CD4-positive, alpha-beta T cell treated with Interferon alpha-2 for 1 hour (primary cell): ENCODE measurements at places on chromosomes 12 and 14.

DNA sequence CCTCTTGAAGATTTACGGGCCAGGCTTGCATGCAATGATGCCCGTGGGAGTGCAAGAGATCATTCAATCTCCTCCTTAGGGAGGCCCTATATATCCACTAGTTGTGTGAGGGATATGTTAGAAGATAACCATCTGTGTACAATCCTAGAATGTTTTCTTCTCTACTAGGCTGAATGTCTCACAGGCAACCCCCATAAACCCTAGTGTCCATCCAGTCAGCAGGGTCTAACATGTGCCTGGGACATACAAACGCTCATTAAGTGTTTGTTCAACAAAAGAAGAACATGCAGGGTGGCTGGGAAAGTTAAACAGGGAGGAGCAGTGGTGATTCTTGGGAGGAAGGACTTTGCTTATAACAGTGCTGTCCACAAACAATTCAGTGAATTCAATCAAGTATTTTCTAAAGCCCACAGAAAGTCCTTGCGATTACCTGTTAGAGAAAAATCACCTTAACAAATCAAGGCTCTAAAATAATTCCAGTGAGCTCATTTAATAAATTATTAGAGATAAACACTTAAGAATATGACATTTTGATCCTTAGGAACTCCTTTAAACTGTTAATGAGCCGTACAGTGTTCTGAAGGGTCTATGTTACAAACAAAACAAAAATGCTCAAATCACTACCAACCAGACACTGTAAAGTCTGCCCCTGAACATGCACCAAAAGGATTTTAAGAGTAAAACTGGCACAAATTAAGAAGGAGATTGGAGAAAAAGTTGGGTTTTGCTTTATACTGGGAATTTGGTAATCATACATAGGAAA lies 96.6 kb upstream of the FERMT2 start:
- no peak for DNase-seq

GRCh38 chr12:71810921-71811320 lies 28.6 kb upstream of the TBC1D15 start:
- no peak for DNase-seq

DNA sequence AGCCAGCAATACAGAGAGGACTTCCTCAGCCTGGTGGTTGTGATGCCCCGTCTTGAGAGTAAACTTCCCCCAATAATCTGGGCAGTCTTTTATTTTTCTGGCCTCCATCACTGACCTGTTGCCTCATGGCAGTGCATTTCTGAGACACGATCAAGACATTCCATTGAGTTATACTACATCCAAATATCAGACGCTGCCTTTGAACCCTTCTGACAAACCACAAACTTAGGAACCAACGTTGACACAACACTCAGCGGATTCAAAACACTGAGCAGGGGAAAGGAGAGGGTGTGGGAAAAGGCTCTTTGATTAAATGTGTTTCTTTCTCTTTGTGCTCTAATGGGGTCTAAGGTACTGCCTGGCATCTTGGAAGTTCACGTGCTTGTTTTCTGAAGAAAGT lies 100.7 kb upstream of the TBX5 start:
- DNase-seq: no peak

DNA sequence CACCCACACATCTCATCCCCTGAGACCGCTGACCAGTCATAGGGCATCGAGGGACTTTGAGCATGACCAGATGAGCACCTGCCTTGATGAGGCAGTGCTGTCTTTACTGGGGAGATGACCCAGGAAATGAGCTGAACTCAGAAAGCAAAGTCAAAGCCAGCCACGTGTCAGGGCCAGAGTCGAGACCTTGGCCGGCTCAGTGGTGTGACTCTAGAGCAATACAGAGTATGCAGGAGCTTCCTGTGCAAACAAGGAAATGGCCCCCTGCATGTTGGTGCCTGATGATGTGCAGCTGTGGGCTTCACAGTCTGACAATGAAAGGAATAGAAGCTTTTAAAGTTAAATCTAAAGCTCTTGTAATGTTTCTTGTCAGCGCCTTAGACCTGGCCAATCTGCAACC lies 332.9 kb downstream of the PCNX1 start:
- DNase-seq: no peak

- no peak for DNase-seq
These were observed 886 bp upstream of the PRICKLE1 start for GRCh38 chr12:42590330-42590934.

DNA sequence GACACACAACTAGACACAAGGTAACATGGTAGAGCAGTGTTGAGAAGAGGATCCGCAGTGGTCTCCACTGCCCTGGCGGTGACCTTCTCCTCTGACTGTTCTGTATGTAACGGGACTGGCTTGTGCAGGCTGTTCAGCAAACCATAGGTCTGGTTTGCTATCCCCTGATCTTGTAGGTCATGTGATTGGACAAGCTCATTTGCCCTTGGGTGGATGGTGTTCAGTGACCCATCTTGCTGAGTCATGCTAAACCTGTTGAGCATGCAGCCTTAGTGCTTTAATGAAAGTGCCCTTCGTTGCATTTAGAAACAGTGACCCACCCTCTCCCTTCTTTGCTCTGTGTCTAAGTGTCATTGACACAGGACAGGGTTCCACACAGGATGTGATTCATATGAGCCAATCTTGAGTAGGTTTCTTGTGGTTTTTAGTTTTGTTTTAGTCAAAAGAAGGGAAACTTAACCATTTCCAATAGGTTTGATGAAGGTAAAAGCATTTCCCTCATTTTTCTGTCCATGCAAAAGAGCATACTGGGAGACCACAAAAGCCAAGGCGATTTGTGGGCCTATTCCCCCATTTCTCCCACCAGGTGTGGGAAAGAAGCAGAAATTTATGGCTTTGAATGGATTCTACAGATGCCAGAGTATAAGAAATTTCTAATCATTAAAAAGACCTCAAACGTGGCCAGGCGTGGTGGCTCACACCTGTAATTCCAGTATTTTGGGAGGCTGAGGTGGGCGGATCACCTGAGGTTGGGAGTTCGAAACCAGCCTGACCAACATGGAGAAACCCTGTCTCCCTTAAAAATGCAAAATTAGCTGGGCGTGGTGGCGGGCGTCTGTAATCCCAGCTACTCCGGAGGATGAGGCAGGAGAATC lies 32.6 kb upstream of the HIF1A start:
- peak; percentile 75 for DNase-seq

DNA sequence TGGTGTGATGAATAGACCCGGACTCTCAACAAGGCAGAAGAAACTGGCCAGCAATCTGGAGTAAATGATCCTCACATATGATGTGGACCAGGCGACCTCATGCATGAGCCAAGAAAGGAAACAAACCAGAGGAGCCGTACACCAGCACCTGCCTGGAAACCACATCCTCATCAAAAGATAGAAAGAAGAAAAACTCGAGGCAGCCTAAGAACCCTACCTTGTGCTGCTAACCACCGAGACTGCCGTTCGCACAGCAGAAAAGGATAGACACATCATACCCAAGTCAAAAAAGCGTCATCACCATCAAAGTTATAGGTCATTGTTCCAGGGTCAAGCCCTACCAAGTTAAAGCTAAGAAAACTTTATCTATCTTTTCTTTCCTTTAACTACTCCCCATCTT lies 66.7 kb downstream of the RESF1 start:
- peak; percentile 51 for DNase-seq

DNA sequence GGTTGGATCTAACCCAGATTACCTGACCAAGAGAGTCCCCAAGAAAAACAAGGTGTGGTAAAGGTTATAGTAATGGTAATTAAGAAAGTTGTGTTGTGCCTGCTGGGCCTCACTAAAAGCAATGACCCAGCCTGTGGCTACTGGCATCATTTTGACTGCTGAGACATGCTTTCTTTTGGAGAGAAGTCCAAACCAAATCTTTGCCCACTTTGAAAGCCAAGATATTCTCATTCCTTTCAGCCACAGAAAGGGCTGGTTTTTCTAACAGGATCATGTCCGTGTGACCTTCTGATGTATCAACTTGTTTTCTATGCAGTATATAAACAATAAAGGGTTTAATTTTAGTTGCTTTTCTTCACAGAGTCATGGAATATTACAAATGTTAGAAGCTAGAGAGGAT lies 388.6 kb downstream of the RAD51B start:
- no peak for DNase-seq

- DNase-seq: no peak
These were observed 30.3 kb upstream of the TTC7B start for GRCh38 chr14:90846511-90846910.

GRCh38 chr12:101761350-101761749 lies 22.1 kb upstream of the SYCP3 start:
- DNase-seq: no peak

DNA sequence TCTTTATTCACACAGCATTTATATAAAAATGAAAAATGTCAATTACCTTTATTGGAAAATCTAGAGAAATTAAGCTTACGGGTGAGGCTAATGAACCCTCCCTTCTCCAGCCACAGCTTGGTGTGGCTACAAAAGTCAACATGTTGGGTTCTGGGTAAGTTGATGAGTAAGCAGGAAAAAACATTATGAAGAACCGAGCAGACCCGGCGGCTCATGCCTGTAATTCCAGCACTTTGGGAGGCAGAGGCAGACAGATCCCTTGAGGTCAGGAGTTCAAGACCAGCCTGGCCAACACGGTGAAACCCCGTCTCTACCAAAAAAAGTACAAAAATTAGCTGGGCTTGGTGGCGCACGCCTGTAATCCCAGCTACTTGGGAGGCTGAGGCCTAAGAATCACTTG lies 10.9 kb downstream of the NAA25 start:
- DNase-seq: no peak

- DNase-seq: peak; percentile 62
These were observed 55.0 kb downstream of the PHETA1 start for GRCh38 chr12:111313833-111314259.

GRCh38 chr12:108241986-108242703 lies 97.0 kb downstream of the CMKLR1 start:
- no peak for DNase-seq

- DNase-seq: no peak
These were observed 25.0 kb downstream of the DAD1 start for GRCh38 chr14:22563987-22564386.

DNA sequence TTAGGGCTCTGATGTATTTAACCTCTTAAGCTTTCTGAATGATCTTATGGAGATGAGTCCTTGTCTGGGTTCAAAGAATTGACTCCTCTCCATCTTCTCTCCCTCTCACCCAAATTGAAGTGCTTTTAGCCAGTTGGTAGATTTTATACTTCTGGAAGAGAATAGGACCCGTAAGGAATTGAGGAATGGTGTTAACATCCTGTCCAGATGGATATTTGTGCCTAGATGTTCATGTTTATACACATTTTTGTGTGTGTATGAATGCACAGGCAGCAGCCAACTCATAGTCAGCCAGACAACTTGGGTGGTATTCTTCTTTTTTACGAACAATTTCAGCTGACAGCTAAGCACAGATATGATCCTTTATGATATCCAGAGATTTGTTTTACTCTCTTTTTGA lies 449.6 kb upstream of the RGS6 start:
- DNase-seq: no peak

DNA sequence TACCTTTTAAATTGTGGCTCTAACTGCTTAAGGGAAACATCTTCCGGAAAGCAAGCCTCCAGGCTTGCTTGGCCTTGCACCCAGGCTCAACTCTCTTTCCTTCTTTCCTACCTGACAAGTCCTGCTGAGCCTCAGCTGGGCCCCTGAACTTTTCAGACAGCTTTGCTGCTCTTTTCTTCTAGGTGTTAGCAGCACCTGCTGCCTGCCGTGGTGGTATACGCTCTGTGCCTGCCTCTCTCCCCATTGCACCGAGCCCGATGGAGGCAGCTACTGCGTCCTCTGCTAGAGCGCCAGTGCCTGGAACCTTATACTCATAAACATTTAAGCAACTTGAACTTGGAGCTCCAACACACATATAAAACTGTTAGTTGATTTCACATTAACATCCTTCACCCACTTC lies 195.7 kb downstream of the ANO6 start:
- no peak for DNase-seq
